ENCODE measurements at places on chromosomes 4 and X.

- no peak for DNase-seq
Observed at GRCh38 chr4:53956053-53956452, 108.4 kb downstream of the CHIC2 start.

DNA sequence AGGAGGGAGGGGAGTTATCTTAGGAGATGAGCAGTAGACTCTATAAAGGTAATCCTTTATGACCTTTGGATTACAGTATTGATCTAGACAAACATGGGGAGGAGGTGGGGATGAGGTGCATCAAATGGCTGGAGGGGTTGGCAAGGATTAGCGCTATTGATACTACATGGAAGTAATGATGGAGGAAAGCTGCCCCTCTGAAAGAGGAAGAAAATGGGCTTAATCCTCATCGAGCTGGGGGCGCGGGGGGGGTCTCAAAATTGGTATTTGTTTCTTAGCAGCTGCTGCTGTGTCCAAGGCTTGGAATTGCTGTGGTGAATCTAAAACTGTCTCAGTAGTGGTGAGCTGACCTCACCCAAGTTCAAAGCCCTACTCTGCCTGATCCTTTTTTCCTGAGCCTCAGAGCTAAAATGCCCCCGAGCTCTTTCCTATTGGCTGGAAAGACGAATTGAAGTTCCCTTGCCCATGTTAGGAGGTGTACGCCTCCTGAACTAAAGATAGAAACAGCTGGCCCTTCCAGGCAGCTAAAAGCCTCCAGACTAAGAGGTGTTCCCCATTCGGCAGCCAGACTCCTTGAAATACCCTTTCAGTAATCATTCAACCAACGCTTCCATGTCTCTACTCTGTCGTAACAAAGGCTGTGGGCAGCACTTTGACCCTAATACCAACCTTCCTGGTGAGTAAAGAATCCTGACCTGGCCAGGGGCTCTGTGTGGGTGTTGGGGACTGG, at the start of gene ITGB1BP2:
Gene ITGB1BP2, plus strand, starts transcription at position 556 of the 730 bp plus-strand sequence. Its CDS starts 57 bp downstream, at position 613.
- DNase-seq, result no peak

- no peak for DNase-seq
Observed at GRCh38 chr4:98468709-98469108, 189.7 kb downstream of the TSPAN5 start.

DNA sequence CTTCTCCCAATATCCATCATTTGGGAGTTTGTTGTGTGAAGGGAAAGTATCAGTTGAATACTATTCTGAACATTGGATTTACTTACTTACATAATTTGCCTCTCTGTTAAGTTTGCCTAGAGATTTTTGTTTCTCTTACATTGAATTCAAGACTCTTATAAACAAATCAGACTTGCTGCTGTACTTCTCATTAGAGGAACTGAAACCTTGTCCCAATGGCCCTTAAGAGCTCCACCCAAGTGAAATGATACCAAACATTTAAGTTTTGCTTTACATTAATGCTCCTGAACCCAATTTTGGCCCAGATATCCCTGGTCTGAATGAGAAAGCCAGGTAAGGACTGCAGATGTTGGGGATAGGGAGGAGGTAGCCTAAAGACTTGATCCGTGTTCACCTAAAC, 32.0 kb downstream of the HAND2 start:
- no peak for DNase-seq

GRCh38 chr4:169644802-169645201, 24.4 kb downstream of the CLCN3 start:
- DNase-seq, result no peak

DNA sequence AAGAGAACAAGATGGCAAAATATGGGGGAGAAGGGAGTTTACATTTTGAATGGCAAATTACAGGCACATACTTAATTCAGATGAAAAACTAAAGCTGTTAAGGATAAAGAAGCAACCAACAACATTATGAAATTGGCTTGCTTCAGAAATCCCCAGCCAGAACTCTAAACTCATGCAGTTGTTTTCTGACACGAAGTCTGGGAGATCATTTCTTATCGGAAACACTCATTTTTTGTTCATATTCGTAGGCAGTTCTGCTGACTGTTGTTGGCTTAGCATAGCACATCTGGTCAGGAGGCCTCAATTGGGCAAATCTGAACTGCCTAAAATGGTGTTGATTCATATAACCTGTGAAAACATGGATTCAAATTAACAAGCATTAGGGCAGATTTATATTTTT, 33.0 kb upstream of the ARHGAP6 start:
- DNase-seq, result no peak

DNA sequence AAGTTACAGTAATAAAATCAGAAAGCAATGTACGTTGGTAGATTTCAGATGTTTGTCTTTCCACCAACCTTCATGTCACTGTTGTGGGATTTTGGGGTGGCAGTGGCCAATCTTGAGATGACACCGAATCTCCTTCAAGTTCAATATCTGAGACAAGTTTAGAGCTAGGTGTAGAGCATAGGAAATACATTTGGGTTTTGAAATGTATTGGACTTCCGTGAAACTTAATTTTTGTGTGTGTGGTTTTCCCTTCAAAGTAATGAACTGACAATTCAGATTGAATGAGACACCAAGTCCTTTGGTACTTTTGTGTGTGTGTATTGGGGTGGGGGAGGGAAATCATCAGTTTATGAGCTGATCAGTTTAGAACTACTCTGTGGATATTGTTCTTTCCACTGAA, 1.8 kb downstream of the WDR44 start:
- DNase-seq, result peak; percentile 53

- DNase-seq, result no peak
Observed at GRCh38 chrX:10173331-10173900, 16.6 kb downstream of the CLCN4 start.

GRCh38 chr4:47135210-47135609, 103.8 kb downstream of the GABRB1 start:
- no peak for DNase-seq

All from activated CD4-positive, alpha-beta T cell treated with anti-CD3 and anti-CD28 coated beads, Interleukin-2, Interleukin-6, amounts not matched to agents 100 ng/mL and 50 ng/mL, durations not matched to agents 16 hours and 8 hours (primary cell).